ENCODE measurements at places on chromosomes 11 and 22. TPM values are rescaled to one million over a fixed set of nuclear protein-coding genes. Genes with fewer than 3 reads are reported as not detected.
A peak's percentile ranks its signal among the peaks of the same experiment; 100 is the strongest.

CCDC73 gene
- total RNA-seq, result 1.6 TPM

GRCh38 chr11:36427079-36427478 lies 83.0 kb downstream of the TRAF6 start:
- no peak overlapping the region for H3K4me3 ChIP-seq
- no peak overlapping the region for H3K27ac ChIP-seq
- H3K27me3 ChIP-seq, result no peaks in the 10 kb centered on the region
- peaks cover 2% of the 10 kb centered on the region for H3K4me1 ChIP-seq
- no peaks in the 10 kb centered on the region for H3K36me3 ChIP-seq

- H3K27ac ChIP-seq, result no peak overlapping the region
- H3K4me1 ChIP-seq, result peaks cover 9% of the 10 kb centered on the region
- no peaks in the 10 kb centered on the region for H3K36me3 ChIP-seq
- no peaks in the 10 kb centered on the region for H3K27me3 ChIP-seq
- DNase-seq, result no peak
These were observed 4.3 kb downstream of the TNNI2 start for GRCh38 chr11:1843098-1843473.

GRCh38 chr11:13334034-13334786 lies 56.6 kb downstream of the BMAL1 start:
- DNase-seq, result no peak
- peaks cover 22% of the 10 kb centered on the region for H3K4me1 ChIP-seq
- H3K36me3 ChIP-seq, result no peaks in the 10 kb centered on the region
- no peak overlapping the region for H3K27ac ChIP-seq

- H3K27ac ChIP-seq, result no peak overlapping the region
- no peaks in the 10 kb centered on the region for H3K27me3 ChIP-seq
- DNase-seq, result peak; percentile 35
- H3K4me1 ChIP-seq, result no peaks in the 10 kb centered on the region
- H3K4me3 ChIP-seq, result no peak overlapping the region
- no peaks in the 10 kb centered on the region for H3K36me3 ChIP-seq
These were observed 13.3 kb upstream of the CACNA1I start for GRCh38 chr22:39556970-39557841.

DNA sequence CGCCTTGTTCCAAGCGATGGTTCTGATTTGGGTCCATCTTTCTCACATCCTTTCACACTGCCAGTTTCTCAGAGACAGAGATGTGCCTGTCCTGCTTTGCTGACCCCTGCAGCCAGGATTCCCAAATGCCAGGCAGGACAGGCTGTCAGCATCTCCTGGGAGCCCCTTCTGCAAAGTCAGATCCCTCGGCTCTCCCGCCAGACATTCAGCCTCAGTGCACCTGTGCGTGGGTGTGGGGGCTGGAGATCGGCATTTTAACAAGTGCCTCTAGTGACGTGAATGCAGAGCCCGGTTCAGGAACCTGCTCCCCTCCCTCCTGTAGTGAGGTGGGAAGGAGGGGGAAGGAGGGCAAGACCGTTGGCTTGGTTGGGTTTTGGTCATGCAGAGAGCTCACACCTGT lies 108.9 kb upstream of the FGF3 start:
- H3K27me3 ChIP-seq, result no peaks in the 10 kb centered on the region
- H3K27ac ChIP-seq, result no peak overlapping the region
- DNase-seq, result no peak
- H3K4me3 ChIP-seq, result no peak overlapping the region
- H3K36me3 ChIP-seq, result no peaks in the 10 kb centered on the region
- no peaks in the 10 kb centered on the region for H3K4me1 ChIP-seq

MUC5AC gene
- total RNA-seq, result not detected

Data from ovary (tissue), 10 donors.